ENCODE measurements at places on chromosomes 5 and 9.
A peak's percentile ranks its signal among the peaks of the same experiment; 100 is the strongest.

DNA sequence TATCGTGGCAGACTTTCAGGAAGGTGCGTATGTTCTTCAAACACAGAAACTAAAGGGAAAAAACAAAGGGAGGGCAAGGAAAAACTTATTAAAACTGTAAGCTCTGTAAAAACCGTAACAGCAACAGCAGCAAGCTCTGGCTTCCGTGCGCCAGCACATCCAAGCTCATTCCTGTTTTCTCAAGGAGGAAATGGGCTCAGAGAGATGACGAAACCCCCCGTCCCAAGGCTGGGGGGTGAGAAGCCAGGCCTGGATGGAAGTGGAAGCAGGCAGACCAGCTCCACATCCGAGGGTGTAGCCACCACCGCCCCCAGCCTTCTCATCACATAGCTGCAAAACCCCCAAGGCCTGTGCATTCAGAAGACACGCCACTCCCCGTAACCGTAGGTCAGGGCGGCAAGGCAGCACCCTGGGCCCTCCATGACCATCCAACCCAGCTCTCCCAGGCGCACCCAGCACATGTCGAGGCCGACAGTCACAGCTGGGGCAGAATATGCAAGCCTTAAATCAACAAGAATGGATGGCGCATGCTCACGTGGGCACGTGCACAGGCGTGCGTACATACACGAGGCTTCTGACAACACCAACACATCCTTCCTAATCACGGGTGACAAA is 52.8 kb downstream of the VAV2 start:
- DNase-seq = no peak

- no peak for DNase-seq
These were observed 65.7 kb upstream of the TNFAIP8 start for GRCh38 chr5:119290161-119290569.

DNA sequence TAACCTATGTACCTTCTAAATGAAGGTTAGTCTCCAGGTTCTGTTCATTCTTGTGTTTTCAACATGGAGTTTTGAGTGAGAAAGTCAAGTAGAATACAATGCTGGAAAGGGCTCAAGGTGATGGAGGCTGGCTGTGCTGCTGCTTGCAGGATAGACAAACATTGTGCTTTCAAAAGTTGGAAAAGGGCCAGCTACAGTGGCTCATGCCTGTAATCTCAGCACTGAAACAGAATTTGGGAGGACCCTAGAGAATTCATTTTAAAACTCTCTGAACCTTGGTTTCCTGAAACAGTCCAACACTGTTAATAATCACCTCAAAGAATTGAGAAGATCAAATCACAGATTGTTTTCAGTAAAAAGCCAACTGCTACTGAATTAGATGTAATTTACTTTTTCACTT is 15.4 kb upstream of the IARS1 start:
- no peak for DNase-seq

- DNase-seq = no peak
These were observed 79.3 kb upstream of the SH3PXD2B start for GRCh38 chr5:172533399-172534228.

DNA sequence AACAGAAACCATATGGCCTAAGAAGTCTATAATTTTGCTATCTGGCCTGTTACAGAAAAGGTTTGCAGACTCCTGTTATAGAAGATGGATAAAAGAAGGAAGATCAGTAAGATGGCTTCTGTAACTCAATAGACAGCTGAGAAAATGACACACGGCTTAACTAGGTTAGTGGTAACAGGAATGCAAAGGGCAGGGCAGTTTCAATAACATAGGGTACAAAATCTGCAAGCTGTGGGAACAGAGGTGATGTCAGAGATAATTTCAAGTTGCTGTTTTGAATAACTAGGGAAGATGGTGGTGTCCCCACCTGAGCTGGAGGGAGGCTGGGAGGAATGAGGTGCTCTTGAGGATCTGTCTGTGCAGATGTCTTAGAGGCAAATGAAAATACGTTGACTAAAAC is 106.5 kb downstream of the GLIS3 start:
- DNase-seq = no peak

GRCh38 chr5:60843936-60844905 is at the start of gene ELOVL7:
Gene ELOVL7, minus strand, starts transcription at chr5:60844269. Its CDS starts 56,872 bp downstream, at chr5:60787397.
- no peak for DNase-seq

DNA sequence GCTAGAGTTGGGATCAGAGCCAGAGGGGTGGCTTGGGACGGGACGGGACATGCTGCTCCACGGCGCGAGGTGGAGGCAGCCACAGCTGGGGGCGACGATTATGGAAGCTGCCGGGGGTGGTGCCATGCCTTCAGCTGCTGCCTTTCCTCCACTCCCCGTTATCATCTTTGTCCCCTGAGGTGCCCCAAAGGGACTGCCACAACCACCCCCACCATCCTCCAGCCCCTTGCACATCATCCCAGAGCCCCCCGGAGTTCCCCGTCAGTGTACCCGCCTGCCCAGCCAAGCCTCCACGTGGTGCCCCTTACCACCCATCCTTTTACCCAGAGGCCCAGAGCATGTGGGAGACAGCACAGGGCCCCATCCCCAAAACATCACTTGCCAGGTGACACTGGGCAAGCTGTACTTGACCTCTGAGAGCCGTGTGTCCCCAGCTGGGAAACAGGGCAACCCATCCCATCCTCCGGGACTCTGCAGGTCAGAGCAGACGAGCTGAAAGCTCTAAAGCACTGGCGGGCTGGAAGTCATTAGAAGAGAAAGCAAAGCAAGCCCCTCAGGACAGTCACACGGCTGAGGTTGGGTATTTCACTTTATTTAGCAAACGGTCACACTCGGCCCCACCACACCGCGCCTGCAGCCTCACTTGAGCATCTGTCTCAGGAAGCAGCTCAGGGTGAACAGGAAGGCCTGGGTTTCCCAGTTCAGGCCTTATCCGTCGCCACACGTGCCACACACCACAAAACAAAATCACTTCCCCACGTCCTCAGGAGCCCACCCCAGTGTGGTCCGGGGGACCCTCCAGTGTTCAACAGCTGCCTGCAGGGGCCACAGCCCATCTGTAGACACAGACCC is 19.5 kb upstream of the MXD3 start:
- DNase-seq = no peak

- DNase-seq = no peak
These were observed 1.8 kb upstream of the MACROH2A1 start for GRCh38 chr5:135400866-135401265.

DNA sequence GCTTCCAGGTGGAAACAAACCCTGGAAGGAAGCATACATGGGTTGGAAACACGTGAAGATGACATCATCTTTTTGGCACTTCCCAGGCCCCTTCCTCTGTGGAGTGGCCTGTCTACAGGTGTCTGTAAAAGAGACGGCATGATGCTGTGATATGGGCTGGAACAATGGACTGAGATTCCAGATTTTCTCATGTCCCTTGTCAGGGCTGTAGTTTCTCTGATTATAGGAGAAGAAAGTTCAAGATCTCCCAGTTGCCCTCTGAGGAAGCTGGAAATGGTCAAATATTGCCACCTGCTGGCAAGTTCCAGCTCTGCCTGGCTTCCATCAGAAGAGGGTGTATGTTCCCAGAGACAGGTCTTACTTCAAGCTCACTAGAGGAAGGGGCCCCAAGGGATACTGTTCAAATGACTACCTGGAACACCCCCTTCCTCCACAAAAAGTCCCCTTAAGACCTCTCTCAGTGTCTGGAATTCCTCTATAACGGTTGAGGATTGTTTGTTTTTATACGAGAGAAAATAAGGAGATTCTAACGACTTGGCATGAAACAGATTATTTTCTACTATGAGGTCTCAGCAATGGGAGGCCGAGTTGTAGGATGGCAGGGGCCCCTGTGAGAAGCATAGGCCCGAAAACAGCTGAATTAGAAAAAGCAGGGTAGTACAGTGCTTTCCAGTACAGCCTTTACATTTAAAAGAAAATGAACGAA is 7.3 kb upstream of the ANXA6 start:
- peak; percentile 56 for DNase-seq

DNA sequence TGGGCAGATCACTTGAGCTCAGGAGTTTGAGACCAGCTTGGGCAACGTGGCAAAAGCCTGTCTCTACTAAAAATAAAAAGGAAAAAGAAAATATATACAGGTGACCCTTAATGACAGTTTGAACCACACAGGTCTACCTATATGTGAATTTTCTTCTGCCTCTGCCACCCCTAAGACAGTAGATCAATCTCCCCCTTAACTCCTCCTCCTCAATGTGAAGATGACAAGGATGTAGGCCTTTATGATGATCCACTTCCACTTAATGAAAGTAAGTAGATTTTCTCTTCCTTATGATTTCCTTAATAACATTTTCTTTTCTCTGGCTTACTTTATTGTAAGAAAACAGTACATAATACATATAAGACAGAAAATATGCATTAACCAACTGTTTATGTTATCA is 3.4 kb downstream of the AKNA start:
- no peak for DNase-seq

- DNase-seq = no peak
These were observed 10.2 kb upstream of the ST8SIA4 start for GRCh38 chr5:100913298-100913697.

DNA sequence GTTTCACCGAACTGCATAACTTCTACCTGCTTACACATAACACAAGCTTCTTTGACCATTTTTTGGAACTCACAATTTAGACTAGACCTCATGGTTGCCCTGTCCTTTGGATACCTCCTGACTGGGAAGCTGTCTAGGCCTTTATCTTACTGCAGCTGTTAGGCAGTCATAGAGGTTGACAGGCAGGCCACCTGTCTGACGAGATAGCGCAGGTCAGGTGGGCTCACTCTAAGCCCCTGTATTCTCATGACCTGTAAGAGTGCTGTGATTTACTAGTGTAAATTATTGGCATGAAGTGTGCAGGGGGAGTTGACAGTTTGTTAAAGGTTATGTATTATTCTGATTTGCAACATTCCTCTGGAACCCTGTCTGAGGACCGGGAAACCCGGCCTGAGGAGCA is 29.0 kb downstream of the SLC22A4 start:
- DNase-seq = no peak

DNA sequence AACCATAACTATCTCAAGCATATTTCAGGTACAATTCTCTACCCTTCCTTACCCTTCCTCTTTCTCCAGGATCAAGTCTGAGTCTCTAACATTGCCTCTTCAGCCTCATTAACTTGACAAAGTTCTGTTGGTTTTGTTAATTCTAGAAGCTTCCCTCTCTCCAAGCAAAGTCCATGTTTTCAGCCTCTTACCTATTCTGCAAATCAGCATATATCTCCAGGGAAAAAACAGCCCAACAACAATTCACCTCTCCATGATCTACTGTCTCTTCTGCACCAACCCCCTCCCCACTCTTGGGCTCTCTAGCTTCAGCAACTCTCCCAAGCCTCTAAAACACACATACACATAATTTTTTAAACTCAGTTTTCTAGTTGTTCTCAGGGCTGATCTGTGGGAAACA is 72.2 kb downstream of the LIX1 start:
- DNase-seq = no peak

DNA sequence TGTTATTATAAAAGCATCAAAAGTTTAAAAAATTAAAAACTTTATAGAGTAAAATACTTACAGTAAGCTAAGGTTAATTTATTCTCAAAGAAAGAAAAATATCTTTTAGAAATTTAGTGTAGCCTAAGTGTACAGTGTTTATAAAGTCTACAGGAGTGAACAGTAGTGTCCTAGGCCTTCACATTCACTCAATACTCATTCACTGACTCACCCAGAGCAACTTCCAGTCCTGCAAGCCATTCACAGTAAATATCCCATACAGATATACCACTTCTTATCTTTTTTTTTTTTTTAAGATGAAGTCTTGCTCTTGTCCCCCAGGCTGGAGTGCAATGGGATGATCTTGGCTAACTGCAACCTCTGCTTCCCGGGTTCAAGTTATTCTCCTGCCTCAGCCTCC is 73.1 kb upstream of the FST start:
- DNase-seq = no peak

DNA sequence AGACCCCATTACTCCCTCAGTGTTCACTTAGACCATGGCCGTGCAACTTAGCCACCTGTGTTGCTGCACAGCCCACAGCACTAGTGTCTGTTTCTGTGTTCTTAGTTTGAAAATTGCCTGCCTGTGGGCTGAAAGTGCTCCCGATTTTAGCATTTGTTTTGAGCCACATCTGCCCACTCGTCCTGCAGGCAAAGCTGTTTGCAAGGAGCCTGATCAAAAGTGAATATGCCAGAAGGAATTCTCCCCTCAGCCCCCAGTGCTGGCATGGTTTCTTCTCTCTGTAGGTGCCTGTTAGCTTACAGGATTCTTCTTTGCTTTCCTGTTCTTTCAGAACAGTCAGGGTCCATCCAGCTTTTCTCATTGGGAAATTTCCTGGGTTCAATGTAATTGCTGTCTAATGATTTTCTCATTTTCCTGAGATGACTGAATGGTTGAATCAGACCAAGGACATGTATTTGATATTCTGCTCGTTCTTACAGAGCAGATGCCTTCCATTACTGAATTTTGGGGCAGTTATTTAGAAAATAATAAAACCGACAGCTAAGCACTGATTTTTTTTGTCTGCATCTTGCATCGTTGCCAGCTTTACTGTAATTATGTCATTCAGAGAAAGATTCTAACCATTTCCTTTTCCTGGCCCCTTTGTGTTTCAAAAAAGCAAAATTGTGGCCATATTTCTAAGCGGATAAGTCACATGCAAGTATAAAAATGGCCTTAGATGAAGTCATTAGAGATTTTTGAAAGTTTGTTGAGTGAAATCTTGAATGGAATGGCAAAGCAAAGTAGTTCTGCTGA is 111.1 kb upstream of the CKMT2 start:
- no peak for DNase-seq

DNA sequence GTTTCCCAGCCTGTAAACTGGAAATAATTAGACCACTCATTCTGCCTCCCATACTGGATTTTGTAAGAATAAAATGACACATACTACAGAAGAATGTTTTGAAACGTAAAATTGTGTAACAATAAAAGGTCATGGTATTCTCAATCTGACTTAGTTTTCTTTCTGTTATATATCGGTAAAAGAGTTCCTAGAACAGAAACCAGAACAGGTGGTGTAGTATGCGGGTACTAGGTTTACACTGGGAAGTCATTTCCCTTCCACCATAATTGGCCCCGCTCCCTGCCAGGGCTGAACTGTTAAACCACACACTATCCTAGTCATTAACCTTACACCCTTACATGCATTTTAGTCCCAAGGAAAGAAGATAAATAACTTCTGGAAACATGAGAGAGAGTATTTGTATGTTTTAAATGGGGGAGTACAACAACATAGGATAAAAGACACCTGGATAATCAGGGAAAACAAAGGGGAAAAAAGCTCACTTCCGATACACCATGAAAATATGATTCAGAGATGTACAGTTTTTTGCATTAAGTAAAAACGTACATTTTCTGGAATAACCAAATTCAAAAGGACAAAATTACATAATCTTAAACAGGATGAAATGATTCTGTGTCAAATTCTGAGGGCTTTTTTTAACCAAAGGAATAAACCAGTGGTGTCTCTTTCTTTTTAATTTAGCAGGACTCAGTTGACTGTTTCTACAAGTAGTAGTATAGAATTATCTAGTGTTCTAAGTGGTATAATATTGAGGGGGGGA is 199.7 kb downstream of the GLIS3 start:
- peak; percentile 62 for DNase-seq

GRCh38 chr5:56037531-56038010 is 42.8 kb upstream of the IL6ST start:
- DNase-seq = no peak

GRCh38 chr5:106290841-106291240 is 1379.9 kb downstream of the EFNA5 start:
- no peak for DNase-seq

GRCh38 chr5:16880547-16880946 is 55.5 kb downstream of the MYO10 start:
- DNase-seq = no peak
